ENCODE measurements at places on chromosomes 16 and 17.
A peak's percentile ranks its signal among the peaks of the same experiment; 100 is the strongest.

- no peaks in the 10 kb centered on the region for H3K27me3 ChIP-seq
- H3K27ac ChIP-seq: no peak overlapping the region
- DNase-seq: no peak
- no peaks in the 10 kb centered on the region for H3K36me3 ChIP-seq
- H3K4me1 ChIP-seq: peaks cover 12% of the 10 kb centered on the region
Observed at GRCh38 chr16:79250502-79251098, 349.9 kb downstream of the MAF start.

DNA sequence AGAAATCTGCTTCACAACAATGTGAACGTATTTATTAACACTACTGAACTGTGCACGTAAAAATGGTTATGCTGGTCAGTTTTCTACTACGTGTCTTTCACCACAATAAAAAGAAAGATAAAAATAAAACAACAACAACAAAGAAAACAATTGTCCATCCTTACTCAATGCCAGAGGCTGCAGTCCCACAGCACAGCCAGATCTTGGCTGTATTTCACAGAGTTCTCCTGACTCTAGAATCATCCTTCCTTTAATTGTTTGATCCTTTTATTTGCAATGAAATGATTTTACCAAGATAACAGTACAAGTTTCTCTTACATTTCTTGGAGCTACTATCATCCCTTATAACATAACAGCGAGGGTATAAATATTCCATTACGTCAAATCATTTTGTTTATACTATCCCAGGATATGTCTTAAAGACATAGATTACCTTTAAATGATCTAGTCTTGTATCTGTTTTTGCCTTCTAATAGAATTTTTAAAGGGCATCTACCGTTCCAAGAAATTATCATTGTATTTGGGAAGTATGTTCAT is 103.3 kb downstream of the SLC39A11 start:
- no peak for DNase-seq
- H3K27ac ChIP-seq: no peak overlapping the region
- no peaks in the 10 kb centered on the region for H3K4me1 ChIP-seq
- H3K36me3 ChIP-seq: no peaks in the 10 kb centered on the region

DNA sequence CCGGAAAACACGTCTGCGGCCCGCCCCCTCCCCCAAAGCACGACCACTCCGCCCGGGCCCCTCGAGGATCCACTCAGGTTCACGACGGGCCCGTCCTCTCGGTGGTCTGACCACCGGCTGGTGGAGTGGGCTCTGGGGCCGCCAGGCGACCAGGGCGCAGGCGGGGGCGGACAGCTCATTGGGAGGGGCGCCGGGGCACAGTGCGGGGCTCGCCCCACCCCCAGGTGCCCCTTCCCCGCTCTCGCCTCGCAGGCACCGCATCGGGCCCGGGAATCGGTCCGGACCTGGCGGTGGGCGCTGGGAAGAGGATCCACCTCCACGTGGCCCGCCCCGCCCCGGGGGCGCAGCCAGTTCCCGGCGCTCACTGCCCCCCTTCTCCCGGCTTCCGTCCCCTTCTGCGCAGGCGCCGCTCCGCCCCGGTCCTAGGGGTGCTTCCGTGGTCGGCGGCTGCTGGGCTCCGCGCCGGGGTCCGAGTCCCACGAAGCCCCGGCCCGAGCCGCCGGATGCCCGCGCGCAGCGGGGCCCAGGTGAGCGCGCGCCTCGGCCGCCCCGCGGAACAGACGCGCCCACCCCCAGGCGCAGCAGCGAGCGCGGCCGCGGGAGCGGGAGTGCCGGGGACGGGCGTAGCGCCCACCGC is at the start of gene MPG:
Gene MPG (plus strand): TSS at position 419 of the 637 bp plus-strand sequence. CDS start 85 bp downstream, at position 504.
- peak within 1 kb of the TSS; percentile 66 for H3K27ac ChIP-seq
- H3K36me3 ChIP-seq: no peaks in the 10 kb centered on the region
- peak within 1 kb of the TSS; percentile 84 for H3K4me3 ChIP-seq
- H3K27me3 ChIP-seq: no peaks in the 10 kb centered on the region

- no peak for DNase-seq
- H3K4me3 ChIP-seq: no peak overlapping the region
- H3K4me1 ChIP-seq: no peaks in the 10 kb centered on the region
- H3K36me3 ChIP-seq: no peaks in the 10 kb centered on the region
- H3K27ac ChIP-seq: no peak overlapping the region
Observed at GRCh38 chr17:10768750-10769251, 35.1 kb downstream of the TMEM238L start.

GRCh38 chr16:83581082-83581481 is 226.7 kb upstream of the HSBP1 start:
- H3K4me3 ChIP-seq: no peak overlapping the region
- DNase-seq: no peak
- no peaks in the 10 kb centered on the region for H3K4me1 ChIP-seq
- no peaks in the 10 kb centered on the region for H3K36me3 ChIP-seq
- H3K27ac ChIP-seq: no peak overlapping the region
- no peaks in the 10 kb centered on the region for H3K27me3 ChIP-seq

DNA sequence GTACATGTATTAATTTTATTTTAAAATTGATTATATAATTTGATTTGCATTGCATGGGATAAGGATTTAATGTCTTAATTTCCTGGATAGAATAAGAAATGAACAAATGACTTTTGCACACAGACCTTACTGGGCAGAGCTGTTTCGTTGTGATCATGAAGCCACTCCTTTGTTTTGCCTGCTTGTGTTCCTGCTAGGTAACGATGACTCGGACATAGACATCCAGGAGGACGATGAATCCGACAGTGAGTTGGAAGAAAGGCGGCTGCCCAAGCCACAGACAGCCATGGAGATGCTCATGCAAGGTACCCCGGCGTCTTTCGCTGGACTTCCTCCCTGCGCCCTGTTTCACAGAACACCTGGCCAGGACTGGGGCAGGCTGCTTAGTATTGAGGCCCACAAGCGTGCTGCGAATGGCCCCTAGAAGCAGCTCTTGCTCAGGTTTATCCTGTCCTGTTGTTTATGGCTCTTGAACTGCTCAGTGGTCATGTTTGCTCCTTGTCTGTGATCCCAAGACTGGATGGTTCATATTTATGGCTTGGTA is 29.6 kb downstream of the CLUAP1 start:
- no peaks in the 10 kb centered on the region for H3K4me1 ChIP-seq
- no peak overlapping the region for H3K27ac ChIP-seq
- DNase-seq: no peak

DNA sequence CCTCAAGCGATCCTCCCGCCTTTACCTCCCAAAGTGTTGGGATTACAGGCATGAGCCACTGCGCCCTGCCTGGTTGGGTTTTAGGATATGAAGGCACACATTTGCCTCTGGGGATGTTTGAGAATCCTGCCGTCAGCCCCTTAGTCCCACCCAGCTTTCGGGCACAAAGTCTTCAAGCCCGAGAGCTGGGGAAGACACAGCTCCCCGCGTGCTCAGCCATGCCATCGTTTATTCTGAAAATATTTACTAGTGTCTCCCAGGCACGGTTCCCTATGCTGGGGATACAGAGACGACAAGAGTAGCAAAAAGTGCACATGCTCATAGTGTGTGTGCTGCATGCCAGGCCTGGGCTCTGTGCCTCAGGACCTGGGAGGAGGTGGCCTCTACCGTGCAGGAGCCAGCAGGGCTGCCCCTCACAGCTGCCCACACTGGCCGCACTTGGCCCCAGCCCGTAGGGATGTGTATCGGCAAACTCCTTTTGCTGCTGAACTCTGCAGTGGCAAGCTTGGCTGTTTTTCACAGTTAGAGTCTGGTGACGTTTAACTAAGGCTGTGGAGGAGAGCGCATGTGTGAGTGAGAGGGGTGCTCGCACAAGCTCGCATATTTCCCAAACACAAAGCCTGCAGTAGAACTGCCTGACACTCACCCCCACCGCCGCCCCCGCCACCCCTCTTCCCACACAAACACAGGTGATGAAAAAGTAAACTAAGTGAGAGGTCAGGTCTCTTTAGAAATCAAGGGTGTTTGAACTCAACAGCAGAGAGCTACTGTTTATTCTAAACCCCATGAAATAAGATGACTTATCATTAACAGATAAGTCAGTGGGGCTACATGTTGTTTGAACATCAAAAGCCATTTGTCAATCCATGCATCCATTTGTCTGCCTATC is 266.4 kb downstream of the MRTFB start:
- no peaks in the 10 kb centered on the region for H3K36me3 ChIP-seq
- no peak overlapping the region for H3K4me3 ChIP-seq
- H3K27me3 ChIP-seq: no peaks in the 10 kb centered on the region
- DNase-seq: no peak
- no peak overlapping the region for H3K27ac ChIP-seq

DNA sequence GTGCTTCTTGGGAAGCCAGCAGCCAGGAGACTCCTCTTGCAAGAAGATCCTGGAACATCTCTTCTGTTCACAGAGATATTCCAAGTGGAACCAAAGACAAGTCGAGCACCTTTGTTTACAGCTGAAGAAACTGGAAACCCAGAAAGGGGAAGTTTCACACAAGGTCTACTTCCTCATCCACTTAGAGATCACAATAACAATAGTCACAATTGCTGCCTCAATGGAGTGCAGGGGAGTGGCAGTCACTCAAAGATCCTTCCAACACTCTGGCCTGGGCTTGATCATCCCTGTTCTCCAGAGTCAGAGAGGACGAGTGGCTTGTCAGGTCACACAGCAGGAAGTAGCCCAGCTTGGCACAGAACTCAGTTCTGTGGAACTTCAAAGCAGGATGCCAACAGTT is 46.9 kb upstream of the SIAH1 start:
- no peak overlapping the region for H3K27ac ChIP-seq
- no peak overlapping the region for H3K4me3 ChIP-seq
- no peaks in the 10 kb centered on the region for H3K36me3 ChIP-seq
- H3K27me3 ChIP-seq: no peaks in the 10 kb centered on the region

GRCh38 chr16:3963886-3964685 is 83.6 kb upstream of the CREBBP start:
- H3K27ac ChIP-seq: no peak overlapping the region
- no peaks in the 10 kb centered on the region for H3K27me3 ChIP-seq
- no peak overlapping the region for H3K4me3 ChIP-seq
- no peaks in the 10 kb centered on the region for H3K36me3 ChIP-seq

DNA sequence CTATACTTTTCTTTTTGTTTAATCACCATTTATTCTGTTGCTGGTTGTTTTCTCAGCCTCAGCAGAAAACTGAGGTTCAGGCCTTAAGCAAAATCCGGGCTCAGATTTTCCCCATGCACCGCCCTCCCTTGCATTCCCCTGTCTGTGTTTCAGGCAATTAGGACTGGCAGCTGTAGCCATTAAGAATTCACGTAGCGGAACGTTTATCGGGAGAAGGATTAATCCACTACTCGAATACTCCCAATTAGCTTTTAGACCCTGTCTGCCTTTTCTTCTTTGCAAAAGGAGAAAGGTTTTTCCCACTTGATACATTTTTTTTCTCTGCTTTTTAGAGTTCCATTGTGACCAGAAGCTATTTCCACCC is 173.1 kb downstream of the RPTOR start:
- no peak overlapping the region for H3K4me3 ChIP-seq
- no peak overlapping the region for H3K27ac ChIP-seq
- H3K27me3 ChIP-seq: no peaks in the 10 kb centered on the region
- DNase-seq: no peak

All from Caco-2 (cell line).